RKO (cell line): ENCODE measurements at places on chromosomes 13 and 19.
A peak's percentile ranks its signal among the peaks of the same experiment; 100 is the strongest.

GRCh38 chr19:58409010-58409790 lies 751 bp downstream of the ZNF584 start:
- DNase-seq, result peak; percentile 75

DNA sequence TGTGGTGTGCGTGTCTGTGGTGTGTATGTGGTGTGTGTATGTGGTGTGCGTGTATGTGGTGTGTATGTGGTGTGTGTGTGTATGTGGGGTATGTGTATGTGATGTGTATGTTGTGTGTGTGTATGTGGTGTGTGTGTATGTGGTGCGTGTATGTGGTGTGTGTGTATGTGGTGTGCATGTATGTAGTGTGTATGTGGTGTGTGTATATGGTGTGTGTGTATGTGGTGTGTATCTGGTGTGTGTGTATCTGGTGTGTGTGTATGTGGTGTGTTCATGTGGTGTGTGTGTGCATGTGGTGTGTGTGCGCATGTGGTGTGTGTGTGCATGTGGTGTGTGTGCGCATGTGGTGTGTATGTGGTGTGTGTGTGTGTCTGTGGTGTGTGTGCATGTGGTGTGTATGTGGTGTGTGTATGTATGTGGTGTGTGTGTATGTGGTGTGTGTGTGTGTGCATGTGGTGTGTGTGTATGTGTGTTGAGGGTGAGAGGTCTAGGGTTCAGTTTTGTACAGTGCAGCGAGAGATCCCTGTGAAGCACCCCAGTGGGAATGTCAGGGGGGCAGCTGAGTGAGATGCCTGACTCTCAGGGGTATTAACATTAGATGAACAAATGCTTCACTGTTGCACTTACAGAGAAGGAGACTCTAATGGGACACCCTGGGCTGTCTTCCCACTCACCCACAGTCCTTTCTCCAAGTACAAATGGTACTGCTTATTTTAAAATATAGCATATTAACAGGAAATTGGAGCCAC lies 61.3 kb upstream of the MEDAG start:
- DNase-seq, result no peak

DNA sequence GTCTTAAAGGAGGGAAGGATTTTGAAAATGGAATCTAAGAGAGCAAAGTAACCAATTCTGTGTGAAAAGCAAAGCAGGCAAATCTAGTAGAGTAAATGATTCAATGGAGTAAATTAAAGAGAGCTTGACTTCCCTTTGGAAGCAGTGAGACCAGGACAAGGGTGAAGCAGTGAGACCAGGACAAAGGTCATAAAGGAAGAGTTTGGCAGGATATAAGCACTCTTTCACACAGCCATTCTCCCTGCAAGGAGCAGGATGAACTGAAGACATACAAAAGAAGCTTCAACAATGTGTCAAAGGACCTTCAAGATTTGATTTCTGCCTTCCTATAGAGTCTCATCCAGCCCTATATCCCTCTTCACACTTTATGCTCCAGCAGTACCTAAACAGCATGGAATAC lies 123.8 kb downstream of the ENOX1 start:
- no peak for DNase-seq

- no peak for DNase-seq
These were observed 38.4 kb upstream of the PEPD start for GRCh38 chr19:33559996-33560395.

DNA sequence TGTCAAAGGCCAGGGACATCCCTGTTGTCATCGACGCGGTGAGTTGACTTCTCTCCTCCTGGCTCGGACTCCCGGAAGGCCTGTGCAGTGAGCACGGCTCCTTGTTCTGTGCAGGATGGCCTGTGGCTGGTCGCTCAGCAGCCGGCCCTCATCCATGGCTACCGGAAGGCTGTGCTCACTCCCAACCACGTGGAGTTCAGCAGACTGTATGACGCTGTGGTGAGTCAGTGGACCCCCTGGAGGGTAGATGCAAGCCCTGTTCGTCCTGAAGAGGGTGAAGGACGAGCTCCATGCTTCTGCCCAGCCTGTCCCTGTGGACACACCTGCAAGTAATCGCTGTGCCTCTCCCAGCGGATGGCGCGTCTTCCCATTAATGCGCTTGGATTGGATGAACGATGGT lies 19.2 kb downstream of the NAXD start:
- DNase-seq, result peak; percentile 54
